ENCODE measurements at places on chromosomes 11 and 22.

GRCh38 chr11:10454878-10455631, at the start of gene AMPD3:
AMPD3 (plus strand) TSS chr11:10455264; CDS start chr11:10461520, 6,256 bp downstream.
- DNase-seq = no peak

DNA sequence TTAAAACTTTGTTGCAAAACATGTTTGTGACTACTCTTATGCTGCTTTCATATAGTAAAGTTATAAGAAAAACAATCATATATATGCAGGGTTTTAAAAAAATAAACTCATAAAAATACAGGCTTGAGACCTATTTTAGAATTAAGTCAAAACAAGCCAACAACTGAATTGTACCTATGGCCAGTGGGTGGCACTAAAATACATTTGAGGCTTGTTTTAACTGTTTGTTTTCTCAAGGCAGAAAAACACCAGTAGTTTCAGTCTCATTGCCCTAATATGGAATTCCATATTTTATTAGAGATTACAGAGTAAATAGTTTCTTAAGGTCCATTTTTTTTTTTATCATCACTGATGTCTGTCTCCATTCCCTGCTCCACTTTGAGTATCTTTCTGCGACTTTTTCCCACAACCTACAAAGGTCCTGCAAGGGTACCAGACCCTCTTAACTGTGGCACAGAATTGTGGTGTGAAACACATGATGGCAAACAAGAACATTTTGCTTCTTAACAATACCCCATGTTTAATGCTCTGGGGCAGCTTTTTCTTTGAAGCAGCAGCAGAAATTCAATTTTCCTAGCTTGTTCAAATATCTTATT, 8.5 kb upstream of the CCDC89 start:
- DNase-seq = peak; percentile 47

- no peak for DNase-seq
Measured at GRCh38 chr11:72520815-72521214, 86.5 kb upstream of the CLPB start.

DNA sequence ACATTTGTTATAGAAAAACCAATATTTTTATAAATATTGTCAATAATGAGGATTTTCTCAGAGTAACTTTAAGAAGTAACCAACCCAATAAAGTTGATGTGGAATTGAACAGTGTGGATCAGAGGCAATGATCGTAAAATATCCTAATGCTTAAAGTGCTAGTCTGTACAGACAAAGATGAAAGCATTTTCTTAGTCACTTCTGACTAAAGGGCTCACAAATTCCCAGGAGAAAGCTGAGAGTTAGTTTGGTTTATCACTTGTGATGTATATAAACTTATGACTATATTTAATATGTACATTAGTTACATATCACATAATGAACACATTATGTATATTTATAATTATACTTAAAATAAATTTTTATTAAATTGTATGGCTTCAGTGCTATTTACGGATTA, 25.4 kb upstream of the DDI1 start:
- DNase-seq = no peak

DNA sequence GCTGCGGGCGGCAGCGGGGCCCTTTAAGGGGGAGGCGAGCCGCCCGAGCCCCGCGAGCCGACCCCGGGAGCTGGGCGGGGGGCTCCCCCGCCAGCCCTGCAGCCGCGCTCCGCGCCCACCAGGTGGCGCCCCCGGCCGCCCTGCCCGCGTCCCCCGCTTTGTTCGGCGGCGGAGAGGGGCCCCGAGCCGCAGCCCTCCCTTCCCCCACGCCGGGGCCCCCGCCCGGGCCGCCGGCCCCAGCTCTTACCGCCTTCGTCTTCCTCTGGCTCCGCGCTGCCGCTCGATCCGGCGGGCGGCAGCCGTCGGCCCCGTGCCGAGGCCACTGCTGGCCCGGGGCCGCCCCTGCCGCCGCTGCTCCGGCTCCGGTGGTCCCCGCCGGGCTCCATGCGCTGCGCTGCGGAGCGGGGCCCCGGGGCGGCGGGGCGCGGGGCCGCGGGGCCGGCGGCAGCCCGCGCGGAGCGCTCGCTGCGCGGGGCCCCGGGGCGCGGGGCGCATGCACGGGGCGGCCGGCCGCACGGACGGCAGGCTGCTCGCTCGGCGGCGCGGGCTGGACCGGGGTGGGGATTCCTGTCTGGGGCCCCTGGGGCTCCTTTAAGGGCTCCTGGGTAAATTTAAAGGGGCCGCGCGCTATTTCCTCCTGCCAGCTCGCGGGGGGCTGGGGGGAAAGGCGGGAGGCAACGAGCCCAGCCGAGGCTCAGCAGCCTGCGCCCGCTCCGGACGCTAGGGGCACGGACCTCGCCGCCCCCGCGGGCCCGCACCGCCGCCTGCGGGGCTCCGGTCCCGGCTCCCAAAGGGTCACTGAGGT, at the start of gene ZFTA:
TSS of gene ZFTA (minus strand) at position 539 of the 805 bp plus-strand sequence. CDS start at position 386, 153 bp downstream.
- peak; percentile 48 for DNase-seq

DNA sequence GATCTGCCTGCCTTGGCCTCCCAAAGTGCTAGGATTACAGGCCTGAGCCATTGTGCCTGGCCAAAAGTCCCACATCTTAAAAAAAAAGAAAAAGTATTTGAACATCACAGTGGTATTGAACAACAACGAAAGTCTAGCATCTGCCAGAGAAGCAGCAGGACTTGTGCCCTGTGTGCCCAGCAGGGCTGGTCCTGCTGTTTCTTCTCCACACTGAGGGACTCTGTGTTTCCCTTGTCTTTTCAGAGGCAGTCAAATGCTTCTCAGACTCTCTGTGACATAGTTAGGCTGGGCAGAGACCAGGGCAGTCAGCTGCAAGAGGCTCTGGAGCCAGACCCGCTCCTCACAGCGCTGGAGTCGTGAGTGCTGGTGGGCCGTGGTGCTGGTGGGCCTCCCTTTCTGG, 56.2 kb downstream of the SBF1 start:
- no peak for DNase-seq

GRCh38 chr11:27649800-27650199, 50.5 kb downstream of the BDNF start:
- DNase-seq = no peak

DNA sequence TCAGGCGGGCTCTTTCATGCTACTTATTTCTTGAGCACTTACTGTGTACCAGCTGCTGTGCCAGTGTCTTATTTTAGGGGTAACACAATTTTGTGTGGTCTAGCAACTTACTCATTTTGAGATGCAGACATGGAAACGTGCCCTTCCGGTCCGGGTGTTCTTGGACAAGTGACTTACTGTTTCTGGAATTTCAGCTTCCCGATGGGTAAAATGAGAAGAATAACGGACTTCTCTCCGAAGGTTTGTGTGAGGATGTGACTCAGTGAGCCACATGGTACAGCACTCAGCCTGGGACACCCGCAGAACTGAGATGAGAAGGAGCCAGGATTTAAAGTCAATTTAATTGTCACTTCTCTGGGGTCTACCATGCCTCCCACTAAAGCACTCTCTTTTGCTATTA, 114.5 kb upstream of the SYT13 start:
- DNase-seq = no peak

DNA sequence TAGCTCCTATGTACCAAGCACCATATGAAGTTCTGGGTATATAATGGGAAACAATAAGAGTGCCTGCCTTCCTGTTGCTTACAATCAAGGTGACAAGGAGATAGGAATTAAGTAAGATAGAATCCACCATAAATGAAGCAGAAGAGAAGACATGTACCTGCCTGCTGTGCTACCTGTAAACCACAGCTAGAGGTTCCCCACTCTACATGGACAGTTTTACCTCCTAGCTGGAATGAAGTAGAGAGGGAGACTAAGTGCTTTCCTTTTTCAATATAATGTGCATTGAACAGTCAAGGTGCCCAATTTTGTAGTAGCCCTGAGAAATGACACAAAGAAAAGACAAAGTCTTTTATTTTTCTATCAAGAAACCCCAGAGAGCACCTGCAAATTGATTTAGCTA, 984.6 kb downstream of the DLG2 start:
- no peak for DNase-seq

- DNase-seq = no peak
Measured at GRCh38 chr11:69317401-69318092, 23.6 kb downstream of the MYEOV start.

- DNase-seq = no peak
Measured at GRCh38 chr11:15745266-15745665, 611.1 kb downstream of the SOX6 start.

DNA sequence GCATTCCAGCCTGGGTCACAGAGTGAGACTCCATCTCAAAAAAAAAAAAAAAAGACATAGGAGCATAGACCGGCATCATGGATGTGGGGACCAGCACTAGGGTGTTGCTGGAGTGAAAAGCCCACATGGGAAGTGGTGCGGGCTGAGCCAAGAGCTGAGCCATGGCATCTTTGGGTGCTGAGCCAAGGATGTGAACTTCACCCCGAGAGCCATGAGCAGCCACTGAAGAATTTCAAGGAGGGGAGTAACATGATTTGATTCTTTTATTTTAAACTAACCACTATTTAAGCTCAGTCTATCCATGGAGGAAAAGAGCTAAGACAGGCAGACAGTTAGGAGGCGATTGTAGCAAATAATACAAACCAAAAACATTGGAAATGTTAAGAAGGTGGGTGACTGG, 57.4 kb downstream of the AHNAK start:
- DNase-seq = no peak

GRCh38 chr11:110345743-110346142, 49.3 kb upstream of the RDX start:
- DNase-seq = no peak

- no peak for DNase-seq
Measured at GRCh38 chr22:24847490-24847889, 41.5 kb downstream of the SGSM1 start.

GRCh38 chr11:66218036-66218435, 50.4 kb upstream of the RAB1B start:
- no peak for DNase-seq

DNA sequence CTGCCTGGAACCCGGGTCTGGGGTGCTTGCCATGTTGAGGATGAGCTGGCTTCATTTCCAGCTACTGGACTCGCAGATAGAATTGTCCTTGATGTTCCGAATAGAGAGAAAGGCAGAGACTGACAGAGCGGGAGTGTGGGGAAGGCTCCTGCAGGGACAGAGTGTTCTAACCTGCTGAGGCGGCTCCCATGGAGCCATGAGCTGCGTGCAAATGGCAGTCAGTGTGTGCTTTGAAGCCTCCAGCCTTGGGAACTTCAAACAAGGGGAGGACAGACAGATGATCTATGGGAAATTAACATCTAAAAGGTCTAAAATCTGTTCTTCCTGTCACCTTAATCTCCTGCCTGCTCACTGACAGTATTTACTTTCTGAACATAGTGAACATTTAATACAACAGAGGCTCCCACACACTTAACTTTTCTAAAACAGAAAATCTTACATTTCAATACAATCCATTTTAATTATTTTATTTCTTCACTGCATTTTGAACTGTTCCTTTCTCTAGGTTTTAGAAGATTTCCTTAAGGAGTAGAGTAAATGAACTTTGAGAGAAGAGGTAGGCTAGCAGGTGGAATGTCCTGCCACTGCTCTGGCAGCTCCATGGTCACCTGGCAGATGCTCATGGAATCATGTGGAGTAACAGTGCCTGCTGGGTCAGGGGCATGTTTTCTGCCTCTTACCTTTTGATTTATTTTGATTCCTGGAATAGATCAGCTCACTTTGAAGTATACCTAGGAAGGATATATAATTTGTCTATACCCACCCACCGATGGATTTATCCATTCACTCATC, 481.7 kb downstream of the NTM start:
- no peak for DNase-seq

DNA sequence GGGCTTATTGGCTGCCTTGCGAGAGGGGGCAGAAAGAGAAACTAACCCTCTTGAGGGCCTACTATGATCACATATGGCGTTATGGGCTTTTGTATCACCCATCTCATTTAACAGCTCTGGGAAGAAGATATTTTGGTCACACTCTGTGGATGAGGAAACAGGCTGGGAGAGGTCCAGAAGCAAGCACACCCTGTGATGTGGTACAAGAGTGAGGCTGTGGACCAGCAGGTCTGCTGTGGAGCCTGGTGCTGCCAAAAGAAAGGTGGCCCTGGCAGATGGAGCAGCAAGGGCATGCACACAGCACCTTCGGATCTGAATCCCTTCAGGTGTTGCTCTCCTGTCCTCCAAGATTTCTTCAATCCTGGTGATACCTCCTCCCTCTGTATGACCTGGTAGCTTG, 64.1 kb downstream of the KCNC1 start:
- no peak for DNase-seq

GRCh38 chr11:113690619-113691569, 15.2 kb downstream of the TMPRSS5 start:
- DNase-seq = peak; percentile 14

- no peak for DNase-seq
Measured at GRCh38 chr11:79362821-79363220, 78.0 kb downstream of the TENM4 start.

DNA sequence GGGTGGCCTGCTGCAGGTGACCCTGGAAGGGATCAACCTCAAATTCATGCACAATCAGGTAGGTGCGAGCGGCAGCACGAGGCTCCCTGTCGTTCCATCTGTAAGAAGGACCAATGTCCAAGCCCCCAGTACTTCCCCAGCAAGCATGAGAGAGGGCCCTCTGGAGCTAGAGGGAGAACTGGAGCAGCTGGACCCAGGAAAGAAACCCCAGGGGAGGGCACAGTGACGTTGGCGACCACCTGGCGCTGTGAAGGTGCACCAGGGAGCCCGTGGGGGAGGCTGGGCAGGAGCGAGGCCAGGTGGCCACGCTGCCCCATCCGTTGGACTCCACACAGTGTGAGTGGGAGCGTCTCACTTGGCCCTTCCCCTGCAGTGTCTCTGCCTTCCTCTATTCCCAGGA, 28.0 kb downstream of the MYBPC3 start:
- no peak for DNase-seq

GRCh38 chr22:28398981-28399380, 280.7 kb downstream of the TTC28 start:
- DNase-seq = no peak

GRCh38 chr11:133896028-133896427, 50.7 kb upstream of the SPATA19 start:
- DNase-seq = peak; percentile 5

DNA sequence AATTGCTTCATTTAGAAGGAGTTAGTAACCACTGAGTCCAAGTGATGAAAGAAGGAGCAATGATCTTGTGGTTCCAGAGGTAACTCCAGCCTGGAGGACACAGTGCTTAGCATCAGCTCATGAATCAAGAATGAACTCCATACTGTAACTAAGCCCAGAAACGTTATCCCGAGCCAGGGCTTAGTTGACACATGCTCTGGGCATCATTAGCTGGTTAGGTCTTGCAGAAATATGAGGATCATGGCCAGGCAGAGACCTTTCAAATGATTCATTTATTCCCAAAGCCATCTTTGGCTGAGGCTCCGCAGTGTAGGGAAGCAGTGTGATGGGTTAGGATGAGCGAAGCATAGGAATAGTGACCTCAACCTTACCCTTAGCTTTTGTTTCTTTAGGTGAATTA, 277.4 kb downstream of the FAM76B start:
- no peak for DNase-seq

DNA sequence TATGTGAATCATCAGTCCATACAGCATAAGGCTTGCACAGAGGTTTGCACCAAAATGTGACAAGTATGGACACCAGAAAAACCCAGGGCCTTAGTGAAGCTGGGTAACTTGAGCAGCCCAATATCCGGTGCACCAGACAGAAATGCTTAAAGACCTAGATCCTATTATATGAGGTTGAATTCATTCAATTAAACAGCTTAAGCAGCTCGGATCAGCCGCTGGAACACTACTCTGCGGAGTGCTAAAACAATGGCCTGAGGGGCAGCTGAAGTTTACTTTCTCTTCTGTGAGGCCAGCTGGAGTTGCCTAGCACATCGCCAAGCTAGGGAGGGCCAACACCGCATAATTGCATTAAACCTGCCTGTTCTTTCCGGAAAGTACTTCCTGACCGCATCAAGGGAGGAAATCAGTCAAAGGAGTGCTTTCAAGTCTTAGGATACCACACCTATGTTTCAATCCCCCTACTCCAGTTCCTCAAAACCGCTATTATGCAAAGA, 17.0 kb upstream of the FAM181B start:
- peak; percentile 55 for DNase-seq

GRCh38 chr11:134516529-134516928, 104.5 kb upstream of the B3GAT1 start:
- no peak for DNase-seq
